Memory B cell (primary cell): ENCODE measurements at places on chromosomes 7 and 10.
A peak's percentile ranks its signal among the peaks of the same experiment; 100 is the strongest.

GRCh38 chr7:106071356-106071998, 40.6 kb downstream of the SYPL1 start:
- H3K36me3 ChIP-seq: peaks cover 3% of the 10 kb centered on the region
- peak; percentile 72 for DNase-seq
- H3K27ac ChIP-seq: peak overlapping the region; percentile 97
- peaks cover 67% of the 10 kb centered on the region for H3K4me1 ChIP-seq
- H3K27me3 ChIP-seq: no peaks in the 10 kb centered on the region

GRCh38 chr10:71757399-71757922, 15.9 kb downstream of the VSIR start:
- peaks cover 51% of the 10 kb centered on the region for H3K4me1 ChIP-seq
- no peak for DNase-seq
- H3K27ac ChIP-seq: peak overlapping the region; percentile 38

DNA sequence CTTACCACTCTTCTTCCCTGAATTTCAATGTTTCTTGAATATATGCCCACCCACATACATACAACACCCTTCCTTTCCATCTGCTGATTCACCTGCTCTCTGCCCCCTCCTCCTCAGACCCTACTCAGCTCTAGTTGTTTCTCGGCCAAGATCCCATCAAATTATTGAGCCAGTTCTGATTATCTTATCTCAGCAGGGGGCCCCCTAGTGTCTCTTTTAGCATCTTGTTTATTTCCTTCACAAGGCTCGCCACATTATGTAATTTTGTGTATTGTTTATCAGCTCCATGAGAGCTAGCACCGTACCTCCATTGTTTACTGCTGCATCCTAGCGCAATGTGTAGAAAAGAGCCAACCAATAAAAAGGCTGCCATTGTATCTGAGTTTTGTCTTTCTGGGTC, 71.9 kb downstream of the FAM13C start:
- DNase-seq: no peak
- no peaks in the 10 kb centered on the region for H3K27me3 ChIP-seq
- H3K4me3 ChIP-seq: no peak overlapping the region
- no peaks in the 10 kb centered on the region for H3K36me3 ChIP-seq

GRCh38 chr7:91383053-91383904, 119.0 kb downstream of the FZD1 start:
- H3K27me3 ChIP-seq: no peaks in the 10 kb centered on the region
- peaks cover 3% of the 10 kb centered on the region for H3K4me1 ChIP-seq
- H3K27ac ChIP-seq: no peak overlapping the region

- no peak overlapping the region for H3K4me3 ChIP-seq
- no peak for DNase-seq
- peaks cover 13% of the 10 kb centered on the region for H3K27me3 ChIP-seq
- H3K27ac ChIP-seq: no peak overlapping the region
- no peaks in the 10 kb centered on the region for H3K36me3 ChIP-seq
- no peaks in the 10 kb centered on the region for H3K4me1 ChIP-seq
Measured at GRCh38 chr10:1316121-1316808, 260.1 kb downstream of the WDR37 start.

DNA sequence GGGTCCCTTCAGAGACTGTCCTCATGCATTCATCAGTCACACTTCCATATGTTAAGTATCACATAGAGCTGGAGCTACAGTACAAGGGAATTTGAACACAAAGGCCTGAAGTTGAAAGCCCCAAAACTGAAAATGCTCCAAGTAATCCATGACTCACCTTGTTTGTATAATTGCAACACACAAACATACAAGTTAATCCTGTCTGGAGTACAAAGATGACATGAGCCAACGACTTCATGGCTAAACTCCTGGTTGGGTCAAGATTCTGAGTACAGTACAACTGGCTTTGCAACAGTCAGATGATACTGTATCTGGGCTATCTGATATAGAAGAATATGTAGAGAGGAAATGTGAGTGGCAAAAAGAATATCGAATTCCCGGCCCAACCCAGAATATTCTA, 73.1 kb upstream of the AASS start:
- no peaks in the 10 kb centered on the region for H3K4me1 ChIP-seq
- no peak overlapping the region for H3K27ac ChIP-seq

- no peak overlapping the region for H3K4me3 ChIP-seq
- DNase-seq: no peak
- H3K4me1 ChIP-seq: no peaks in the 10 kb centered on the region
- no peaks in the 10 kb centered on the region for H3K36me3 ChIP-seq
- peaks cover 12% of the 10 kb centered on the region for H3K27me3 ChIP-seq
- H3K27ac ChIP-seq: no peak overlapping the region
Measured at GRCh38 chr10:129421399-129422010, 45.5 kb upstream of the MGMT start.

DNA sequence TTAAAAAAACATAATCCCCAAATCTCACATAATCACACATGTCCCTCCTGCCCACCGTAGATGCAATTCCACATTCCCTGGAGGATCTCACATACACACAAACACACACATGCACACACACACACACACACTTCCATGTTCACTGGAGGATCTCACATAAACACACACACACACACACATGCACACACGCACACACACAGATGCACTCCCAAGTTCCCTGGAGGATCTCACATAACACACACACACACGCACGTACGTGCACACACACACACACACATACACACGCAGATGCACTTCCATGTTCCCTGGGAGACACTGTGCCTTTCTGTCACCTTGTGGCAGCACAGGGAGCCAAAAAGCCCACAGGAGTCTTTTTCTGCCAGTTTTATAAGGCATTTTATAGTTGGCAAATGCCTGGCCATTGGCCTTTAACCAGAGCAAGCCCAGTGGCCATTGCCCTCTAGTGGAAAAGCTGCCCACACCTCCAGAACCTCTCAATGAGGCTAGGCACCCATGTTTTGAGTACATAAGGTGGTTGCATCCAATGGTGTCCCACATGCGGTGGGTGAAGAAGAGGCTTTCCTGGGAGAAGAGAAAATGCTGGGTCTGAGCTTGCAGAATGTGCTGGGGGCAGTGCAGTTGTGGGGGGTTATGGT, 115.4 kb upstream of the ACBD5 start:
- peaks cover 3% of the 10 kb centered on the region for H3K27me3 ChIP-seq
- H3K36me3 ChIP-seq: no peaks in the 10 kb centered on the region
- H3K4me1 ChIP-seq: peaks cover 18% of the 10 kb centered on the region

- H3K36me3 ChIP-seq: peaks cover 6% of the 10 kb centered on the region
- H3K27me3 ChIP-seq: no peaks in the 10 kb centered on the region
Measured at GRCh38 chr10:89591111-89591795, 53.8 kb downstream of the PANK1 start.

DNA sequence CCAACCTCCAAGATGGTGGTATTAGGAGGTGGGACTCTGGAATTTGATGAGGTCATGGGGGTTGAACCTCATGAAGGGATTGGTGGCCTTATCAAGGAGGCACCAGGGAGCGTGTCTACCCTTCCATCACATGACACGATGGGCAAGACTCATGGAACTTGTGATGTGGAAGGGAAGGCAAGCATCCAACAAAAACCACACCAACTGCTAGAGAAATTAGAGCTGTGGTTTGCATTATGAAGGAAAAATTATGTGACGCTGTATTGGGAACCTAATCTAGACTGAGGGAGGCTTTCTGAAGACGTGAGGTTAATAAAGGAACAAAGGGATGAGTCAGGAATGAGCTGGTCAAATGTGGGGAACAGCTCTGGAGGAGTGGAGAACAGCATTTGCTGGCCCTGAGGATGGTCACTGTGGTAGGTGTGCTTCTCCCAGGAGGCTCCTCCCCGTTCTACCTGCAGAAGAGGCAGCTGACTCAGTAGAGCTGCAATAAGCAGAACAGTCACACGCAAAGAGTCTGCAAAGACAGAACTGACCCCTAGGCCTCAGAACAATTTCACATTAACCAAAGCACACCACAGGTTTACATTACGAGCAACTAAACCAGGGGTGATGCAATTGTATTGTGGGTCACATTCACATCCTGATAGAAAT, 236.6 kb upstream of the GRB10 start:
- no peaks in the 10 kb centered on the region for H3K27me3 ChIP-seq
- no peaks in the 10 kb centered on the region for H3K36me3 ChIP-seq
- H3K27ac ChIP-seq: no peak overlapping the region
- no peak overlapping the region for H3K4me3 ChIP-seq

DNA sequence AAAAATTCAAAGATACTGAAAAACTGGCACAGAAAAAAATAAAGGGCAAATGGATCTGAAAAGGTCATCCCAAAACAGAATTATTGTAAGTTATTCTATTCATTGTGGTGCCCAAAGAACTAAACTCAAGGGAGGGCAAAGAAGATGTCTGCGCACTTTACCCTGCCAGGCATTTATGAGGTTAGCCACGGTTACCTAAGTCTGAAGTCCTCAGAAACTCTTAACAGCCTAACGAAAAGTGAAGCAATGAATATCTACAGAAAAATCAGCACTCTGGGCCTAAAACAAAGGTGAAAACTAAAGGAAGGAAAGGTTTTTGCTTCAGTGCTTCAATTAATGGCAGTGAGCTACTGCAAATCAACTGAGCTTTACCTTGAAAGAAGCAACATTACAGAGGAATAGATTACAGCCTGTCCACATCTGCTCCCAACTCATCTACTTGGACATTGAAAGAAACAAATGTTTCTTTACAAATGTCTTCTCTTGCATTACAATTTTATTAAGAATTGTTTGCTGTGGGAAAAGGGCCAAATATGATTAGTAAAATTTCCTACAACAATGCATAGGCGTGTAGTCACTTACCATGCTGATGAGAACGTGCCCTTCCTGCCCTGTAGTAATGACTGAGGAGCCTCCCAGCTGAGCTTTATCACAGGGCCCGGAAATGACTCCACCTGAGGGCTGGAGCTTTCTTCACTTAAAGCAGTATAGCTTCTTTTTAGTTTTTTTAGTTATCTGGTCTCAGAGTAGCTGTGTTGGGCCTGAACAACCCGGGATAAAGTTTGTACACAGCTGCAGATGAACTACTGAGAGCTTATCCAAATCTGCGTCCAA, at the start of gene TUBAL3:
Gene TUBAL3 (minus strand): TSS at position 621 of the 834 bp plus-strand sequence. CDS start 36 bp downstream, at position 585.
- no peaks in the 10 kb centered on the region for H3K4me1 ChIP-seq
- H3K4me3 ChIP-seq: no peak within 1 kb of the TSS
- DNase-seq: no peak
- peaks cover 4% of the 10 kb centered on the region for H3K27me3 ChIP-seq
- no peak within 1 kb of the TSS for H3K27ac ChIP-seq

- no peak overlapping the region for H3K4me3 ChIP-seq
- no peaks in the 10 kb centered on the region for H3K27me3 ChIP-seq
- H3K4me1 ChIP-seq: no peaks in the 10 kb centered on the region
- peaks cover 1% of the 10 kb centered on the region for H3K36me3 ChIP-seq
Measured at GRCh38 chr10:32237644-32238345, 109.2 kb downstream of the EPC1 start.

- H3K27ac ChIP-seq: no peak overlapping the region
- DNase-seq: no peak
- H3K4me3 ChIP-seq: no peak overlapping the region
- H3K27me3 ChIP-seq: no peaks in the 10 kb centered on the region
- H3K4me1 ChIP-seq: peaks cover 12% of the 10 kb centered on the region
Measured at GRCh38 chr7:151777908-151778670, 98.8 kb downstream of the PRKAG2 start.

DNA sequence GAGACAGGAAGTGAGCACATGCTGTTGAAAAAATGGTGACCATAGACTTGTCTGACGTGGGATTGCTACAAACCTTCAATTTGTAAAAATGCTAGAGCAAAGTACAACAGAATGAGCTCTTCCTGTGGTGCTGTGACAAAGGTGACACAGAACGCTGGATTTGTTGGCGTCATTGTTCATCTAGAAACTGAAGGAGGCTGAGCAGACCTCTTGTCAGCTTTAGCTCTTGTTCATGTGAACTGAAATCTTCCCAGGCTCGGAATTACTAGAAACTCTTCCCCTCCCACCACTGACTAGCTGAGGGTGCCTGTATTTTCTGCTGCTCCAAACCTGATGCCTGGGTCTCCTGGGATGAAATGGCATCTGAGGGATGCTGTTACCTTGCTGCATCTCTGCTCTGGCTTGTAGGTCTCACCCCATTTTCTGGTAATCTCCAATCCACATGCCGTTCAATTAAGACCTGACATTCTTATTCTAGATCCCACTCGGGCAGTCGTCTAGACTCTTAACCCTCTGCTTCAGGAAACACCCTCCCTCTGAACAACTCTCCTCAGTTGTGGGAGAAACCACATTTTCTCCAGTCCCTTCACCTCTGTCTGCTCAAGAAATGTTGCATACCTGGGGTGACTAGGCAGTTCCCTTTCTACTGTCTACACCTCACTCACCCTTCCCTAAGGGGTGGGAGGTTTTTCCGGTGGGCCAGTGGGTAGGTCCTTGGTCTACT, 349.3 kb downstream of the CXCL12 start:
- no peaks in the 10 kb centered on the region for H3K4me1 ChIP-seq
- H3K36me3 ChIP-seq: no peaks in the 10 kb centered on the region
- no peaks in the 10 kb centered on the region for H3K27me3 ChIP-seq
- no peak overlapping the region for H3K27ac ChIP-seq

- H3K36me3 ChIP-seq: no peaks in the 10 kb centered on the region
- no peak overlapping the region for H3K27ac ChIP-seq
- H3K4me3 ChIP-seq: no peak overlapping the region
- no peak for DNase-seq
- peaks cover 5% of the 10 kb centered on the region for H3K27me3 ChIP-seq
Measured at GRCh38 chr10:132138596-132138995, 48.2 kb upstream of the DPYSL4 start.

DNA sequence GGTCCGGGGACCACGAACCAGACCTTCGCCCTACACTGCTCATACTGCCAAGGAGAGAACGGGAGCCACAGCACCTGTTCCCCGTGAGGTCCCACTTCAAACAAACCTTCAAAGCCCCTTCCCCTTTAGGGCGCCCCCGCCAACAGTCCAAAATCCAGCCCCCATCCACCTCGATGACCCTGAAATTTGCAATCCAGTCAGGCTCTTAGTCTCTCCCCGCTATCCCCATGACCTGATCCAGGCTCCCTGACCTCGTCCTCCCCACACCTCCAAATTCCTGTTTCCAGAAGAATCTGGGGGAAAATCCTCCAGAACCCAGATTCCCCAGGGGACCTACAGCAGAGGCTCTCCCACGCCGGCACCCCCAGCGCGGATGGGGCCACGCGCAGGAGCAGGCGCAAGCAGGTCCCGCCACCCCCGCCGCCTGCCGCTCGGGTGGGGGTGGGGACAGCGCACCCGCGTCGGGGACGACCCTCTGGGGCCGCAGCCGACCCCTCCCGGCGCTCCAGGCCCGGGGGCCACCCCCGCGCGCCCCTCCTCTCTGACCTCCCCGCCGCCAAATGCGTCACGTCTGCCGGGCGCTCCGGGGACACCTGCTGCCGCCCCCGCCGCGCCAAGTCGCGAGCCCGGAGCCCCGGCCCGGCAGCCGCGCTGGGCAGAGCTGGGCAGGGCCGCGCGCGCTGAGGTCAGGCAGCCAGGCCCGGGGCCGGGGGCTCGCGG, 753 bp downstream of the CAMK2B start:
- no peaks in the 10 kb centered on the region for H3K36me3 ChIP-seq
- H3K4me3 ChIP-seq: peak overlapping the region; percentile 65

GRCh38 chr10:42942279-42942950, 134.5 kb upstream of the RET start:
- H3K4me1 ChIP-seq: no peaks in the 10 kb centered on the region
- H3K4me3 ChIP-seq: no peak overlapping the region
- H3K36me3 ChIP-seq: no peaks in the 10 kb centered on the region
- DNase-seq: no peak

DNA sequence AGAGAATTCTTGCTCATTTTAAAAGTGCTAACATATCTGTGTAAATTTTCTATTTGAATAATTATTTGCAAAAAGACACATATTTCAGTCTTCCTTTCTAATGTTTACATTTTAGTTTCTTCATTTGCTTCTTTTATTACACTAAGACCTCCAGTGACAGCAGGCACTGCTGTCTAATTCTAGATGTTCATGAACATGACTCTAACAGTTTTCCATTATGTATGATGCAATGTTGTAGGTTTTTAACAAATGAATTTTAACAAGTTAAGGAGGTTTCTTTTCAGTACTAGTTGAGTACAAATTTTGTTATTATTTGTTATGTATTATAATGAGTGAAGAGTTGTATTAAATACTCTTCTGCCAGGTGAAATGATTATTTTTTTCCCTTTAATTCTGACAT, 83.6 kb downstream of the GRB10 start:
- no peaks in the 10 kb centered on the region for H3K36me3 ChIP-seq
- H3K27ac ChIP-seq: no peak overlapping the region
- no peak for DNase-seq
- H3K27me3 ChIP-seq: peaks cover 10% of the 10 kb centered on the region
